ENCODE measurements at places on chromosomes 11 and 22.
A peak's percentile ranks its signal among the peaks of the same experiment; 100 is the strongest.

DNA sequence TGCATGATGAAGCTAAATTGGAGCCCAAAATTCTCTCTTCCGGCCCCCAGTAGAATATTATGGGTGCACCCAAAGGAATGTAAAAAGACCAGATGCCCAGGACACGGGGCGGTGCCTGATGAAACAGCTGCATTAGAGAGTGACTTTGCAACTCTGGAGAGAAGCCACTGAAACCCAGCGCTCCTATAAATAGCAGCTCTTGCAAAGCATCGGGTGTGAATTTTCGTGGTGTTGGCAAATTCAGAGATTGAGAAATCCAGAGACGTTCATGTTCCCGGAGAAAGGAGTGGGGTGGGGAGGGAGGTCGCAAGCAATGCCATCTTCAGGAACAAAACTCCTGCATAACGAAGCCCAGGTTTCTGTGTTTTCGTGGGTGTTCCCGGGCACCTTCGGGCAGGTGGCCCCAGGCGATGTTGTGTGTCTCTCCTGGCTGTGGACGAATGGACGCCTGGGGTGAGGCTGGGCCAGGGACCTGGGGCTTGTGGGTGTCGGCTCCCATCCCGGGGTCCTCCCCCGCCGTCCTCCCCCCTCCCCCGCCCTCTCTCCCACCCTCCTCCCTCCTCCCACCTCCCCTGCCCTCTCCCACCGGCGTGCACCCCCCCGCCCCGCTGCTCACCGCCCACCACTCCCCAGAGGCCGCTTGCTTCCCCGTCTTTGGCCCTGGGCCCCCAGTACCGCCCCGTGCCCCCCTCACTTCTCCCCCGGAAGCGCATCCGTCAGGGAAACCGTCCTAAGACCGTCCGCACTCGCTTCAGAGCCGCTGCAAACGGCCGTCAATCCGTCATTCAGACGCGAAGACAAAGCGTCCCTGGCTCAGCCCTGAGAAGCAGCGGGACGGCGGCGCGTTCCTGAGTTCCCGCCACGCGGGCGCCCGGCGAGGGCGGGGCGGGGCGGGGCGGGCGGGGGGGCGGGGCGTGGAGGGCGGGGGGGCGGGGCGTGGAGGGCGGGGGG lies 26.7 kb upstream of the TOLLIP start:
- peak; percentile 51 for DNase-seq

GRCh38 chr11:70670676-70671034 lies 272.3 kb downstream of the CTTN start:
- no peak for DNase-seq

- DNase-seq: no peak
Observed at GRCh38 chr11:3223932-3224381, 5.3 kb upstream of the MRGPRG start.

DNA sequence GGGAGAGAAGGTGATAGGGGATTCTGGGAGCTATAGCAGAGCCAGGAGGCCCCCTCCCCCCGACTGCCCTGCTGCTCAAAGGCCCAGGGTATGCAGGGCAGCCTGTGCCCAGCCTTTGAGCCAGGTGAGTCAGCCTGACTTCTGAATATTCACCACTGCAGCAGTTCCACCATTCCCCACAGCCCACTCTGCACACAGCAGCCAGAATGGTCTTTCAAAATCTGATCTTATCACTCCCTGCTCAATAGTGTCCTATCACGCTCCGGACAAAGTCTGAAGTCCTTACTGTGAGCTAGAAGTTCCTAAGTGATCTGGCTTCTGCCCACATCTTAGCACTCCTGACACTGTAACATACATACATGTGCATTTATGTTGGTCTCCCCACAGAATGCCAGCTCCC lies 111.7 kb downstream of the BUD13 start:
- DNase-seq: no peak

DNA sequence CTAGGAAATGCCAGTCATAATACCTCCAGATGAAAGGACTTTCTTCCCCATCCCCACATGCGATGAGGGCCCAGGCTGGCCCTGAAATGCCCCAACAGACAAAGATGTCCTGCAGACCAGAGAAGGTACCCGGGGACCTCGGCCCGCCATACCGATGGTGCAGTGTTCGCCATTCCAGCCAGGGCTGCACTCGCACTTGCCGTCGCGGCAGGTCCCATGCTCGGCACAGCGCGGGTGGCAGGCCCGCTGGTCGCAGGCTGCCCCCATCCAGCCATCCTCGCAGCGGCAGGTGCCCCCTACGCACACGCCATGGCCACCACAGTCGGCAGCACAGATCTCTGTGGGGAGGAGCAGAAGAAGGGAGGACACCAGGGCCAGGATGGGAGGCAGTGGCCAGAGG lies 212.1 kb upstream of the NARS2 start:
- no peak for DNase-seq

- DNase-seq: peak; percentile 2
Observed at GRCh38 chr11:107916671-107917241, 11.5 kb upstream of the RAB39A start.

- peak; percentile 92 for DNase-seq
Observed at GRCh38 chr22:35257321-35258190, at the start of gene HMGXB4. TSS of gene HMGXB4 (plus strand) at chr22:35257493. CDS start at chr22:35262391, 4,898 bp downstream.

- no peak for DNase-seq
Observed at GRCh38 chr11:2511421-2512369, 66.9 kb downstream of the KCNQ1 start.

DNA sequence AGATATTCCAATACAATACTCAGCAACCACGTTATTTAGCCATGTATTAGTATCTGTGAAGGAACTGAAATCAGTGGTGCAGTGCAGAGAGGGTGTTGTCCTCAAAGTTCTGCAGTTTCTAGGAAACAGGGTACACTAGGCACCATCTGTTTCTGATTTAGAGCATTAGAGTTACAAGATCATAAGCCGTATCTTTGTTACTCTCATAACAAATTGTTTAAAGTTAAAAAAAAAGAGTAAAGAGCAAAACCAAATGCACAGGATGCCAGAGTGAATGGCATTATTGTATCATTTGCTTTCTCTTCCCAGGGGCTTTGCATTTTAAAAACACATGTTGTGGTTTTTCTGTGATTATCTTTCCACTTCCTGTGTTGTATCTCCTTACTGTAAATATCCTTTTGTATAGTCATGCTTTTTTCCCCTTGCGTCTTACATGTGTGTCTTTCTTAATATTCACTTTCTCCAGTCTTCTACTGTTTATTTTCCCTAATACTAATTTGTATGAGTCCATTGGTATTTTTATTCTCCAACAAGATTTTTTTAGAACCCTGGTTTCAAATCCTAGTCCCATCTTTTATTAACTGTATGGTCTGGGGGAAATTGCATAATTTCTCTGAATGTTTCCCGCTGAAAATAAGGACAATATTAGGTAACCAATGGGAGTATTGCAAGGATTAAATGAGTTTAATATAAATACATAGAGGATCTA lies 15.2 kb upstream of the NUP160 start:
- DNase-seq: peak; percentile 73

DNA sequence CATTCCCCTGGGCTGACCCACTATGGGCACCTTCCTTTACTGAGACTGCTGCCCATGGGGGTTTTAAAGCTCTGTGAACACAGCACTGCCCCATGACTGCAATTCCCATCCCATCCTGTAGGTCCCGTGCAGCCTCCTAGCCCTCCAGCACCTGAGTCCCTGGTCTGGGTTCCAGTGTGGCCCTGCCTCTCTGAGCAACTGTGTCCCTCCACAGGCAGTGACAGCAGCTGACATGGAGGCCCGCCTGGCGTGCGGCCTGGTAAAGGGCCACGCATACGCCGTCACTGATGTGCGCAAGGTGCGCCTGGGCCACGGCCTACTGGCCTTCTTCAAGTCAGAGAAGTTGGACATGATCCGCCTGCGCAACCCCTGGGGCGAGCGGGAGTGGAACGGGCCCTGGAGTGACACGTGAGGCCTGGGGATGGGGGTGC lies 12.6 kb downstream of the OMP start:
- no peak for DNase-seq

DNA sequence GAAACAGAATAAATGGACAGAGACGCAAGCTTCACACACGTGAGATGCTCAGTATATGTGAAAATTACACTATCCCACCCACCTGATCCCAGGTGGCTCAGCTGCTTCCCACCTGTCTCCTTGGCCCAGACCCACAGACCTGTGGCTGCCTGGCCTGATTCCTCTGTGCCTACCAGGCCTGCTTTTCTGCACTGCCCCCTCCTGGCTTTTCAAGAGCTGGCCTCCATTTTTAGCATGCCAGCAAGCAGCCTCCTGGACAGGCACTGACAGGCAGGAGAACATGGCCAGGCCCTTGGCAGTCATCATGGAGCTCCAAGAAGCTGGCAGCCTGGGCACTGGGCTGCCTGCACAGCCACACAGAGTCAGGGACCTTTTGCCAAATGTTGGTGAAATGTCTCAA lies 79.5 kb upstream of the HMGXB4 start:
- no peak for DNase-seq

- DNase-seq: no peak
Observed at GRCh38 chr22:49994361-49995040, 18.1 kb downstream of the IL17REL start.

- DNase-seq: peak; percentile 64
Observed at GRCh38 chr11:117121176-117121575, 22.9 kb upstream of the PAFAH1B2 start.

GRCh38 chr11:9516113-9516512 lies 55.3 kb downstream of the ZNF143 start:
- no peak for DNase-seq

GRCh38 chr22:40404251-40405177 lies 34.1 kb downstream of the SGSM3 start:
- no peak for DNase-seq

DNA sequence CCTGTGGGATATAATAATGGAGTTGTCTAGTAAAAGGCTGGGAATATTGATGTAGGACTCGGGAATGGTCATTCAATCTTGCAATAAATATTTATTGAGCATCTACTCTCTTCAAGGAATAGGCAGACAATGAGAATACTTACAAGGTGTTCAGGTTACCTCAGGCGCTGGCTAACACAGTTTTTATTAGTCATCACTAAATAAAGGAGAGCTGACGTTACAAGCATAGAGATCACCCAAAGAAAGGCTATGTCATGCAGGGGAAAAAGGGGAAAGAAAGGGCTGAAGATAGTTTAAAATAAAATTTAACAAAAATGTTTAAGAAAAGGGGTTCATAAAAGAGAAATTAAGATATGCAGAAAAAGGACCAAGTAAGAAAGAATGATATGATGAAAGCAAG lies 15.8 kb upstream of the CTSC start:
- no peak for DNase-seq

DNA sequence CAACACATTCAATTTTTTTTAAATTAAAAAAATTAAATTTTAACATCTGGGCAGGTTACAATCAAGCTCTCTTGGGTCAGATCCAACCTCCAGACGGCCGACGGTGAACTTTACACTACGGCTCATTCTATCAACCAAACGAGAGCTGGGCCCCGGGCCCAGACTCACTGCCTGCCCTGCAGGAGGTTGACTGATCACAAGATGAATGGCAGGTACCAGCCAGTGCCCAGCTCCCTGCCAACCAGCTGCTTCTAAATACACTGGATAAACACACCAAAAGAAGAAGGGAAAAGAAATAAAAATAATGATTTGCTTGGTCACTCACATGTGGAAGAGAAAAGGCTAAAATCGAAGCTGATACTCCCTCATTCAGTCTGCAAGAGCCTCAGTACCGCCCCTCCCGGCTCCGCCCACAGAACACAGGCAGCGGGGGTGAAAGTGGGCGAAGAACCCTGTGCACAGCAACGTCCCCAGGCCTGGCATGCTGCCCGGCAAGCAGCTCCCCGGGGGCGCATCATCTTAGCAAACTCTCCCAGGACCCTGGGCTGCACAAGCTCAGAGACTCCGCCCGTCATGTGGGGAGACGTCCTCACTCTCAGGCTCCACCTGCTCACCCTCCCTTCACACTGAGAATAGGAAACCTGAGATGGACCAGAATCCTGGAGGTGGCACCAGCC lies 303.4 kb downstream of the SHANK2 start:
- DNase-seq: no peak

- DNase-seq: peak; percentile 22
Observed at GRCh38 chr11:2100361-2101170, 38.6 kb downstream of the IGF2 start.

- DNase-seq: no peak
Observed at GRCh38 chr11:26743622-26744021, 21.8 kb upstream of the SLC5A12 start.

GRCh38 chr11:16096336-16096735 lies 260.0 kb downstream of the SOX6 start:
- DNase-seq: peak; percentile 52

GRCh38 chr11:71338801-71339395 lies 86.5 kb upstream of the SHANK2 start:
- no peak for DNase-seq

GRCh38 chr11:75263944-75264349 lies 23.4 kb downstream of the TPBGL start:
- DNase-seq: no peak

DNA sequence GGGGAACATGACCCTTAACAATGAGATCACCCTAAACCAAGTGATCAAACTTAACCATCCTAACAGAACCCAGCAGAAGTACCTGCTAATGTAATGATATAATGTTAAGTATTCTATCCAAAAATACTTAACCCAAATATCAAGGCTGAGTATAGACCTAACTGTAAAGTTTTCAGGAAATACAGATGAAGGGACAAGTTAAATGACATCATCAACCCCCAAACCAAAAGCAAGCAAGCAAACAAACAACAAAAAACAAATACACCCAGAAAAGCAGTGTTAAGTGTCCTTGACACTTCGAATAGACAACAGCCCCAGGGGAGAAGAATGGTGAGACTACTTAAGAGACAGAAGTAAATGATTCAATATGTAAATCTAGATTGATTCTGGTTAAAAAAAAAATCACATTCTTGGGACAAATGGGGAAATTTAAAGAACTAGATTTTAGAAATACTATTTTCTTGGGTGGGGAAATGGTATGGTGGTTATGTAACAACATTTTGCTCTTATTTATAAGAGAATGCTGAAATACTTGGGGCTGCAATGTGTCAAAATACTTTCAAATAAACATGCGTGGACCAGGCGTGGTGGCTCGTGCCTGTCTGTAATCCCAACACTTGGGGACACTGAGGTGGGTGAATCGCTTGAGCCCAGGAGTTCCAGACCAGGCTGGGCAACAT lies 2.5 kb downstream of the CSTF3 start:
- DNase-seq: no peak

- peak; percentile 72 for DNase-seq
Observed at GRCh38 chr11:69157156-69157821, 1.6 kb downstream of the SMIM38 start.

- no peak for DNase-seq
Observed at GRCh38 chr22:19693981-19694670, 20.2 kb upstream of the SEPTIN5 start.

- no peak for DNase-seq
Observed at GRCh38 chr11:61512435-61512834, 3.9 kb downstream of the LRRC10B start.

- no peak for DNase-seq
Observed at GRCh38 chr11:15697437-15698236, 582.9 kb downstream of the INSC start.

Measured in fibroblast of skin of back (primary cell).